Kasumi-1 (cell line): ENCODE measurements at places on chromosomes 6 and 20.

GRCh38 chr6:166633732-166634535 lies 6.9 kb upstream of the RPS6KA2 start:
- no peak for DNase-seq

- no peak for DNase-seq
These were observed 7.1 kb downstream of the CABLES2 start for GRCh38 chr20:62400021-62400420.

DNA sequence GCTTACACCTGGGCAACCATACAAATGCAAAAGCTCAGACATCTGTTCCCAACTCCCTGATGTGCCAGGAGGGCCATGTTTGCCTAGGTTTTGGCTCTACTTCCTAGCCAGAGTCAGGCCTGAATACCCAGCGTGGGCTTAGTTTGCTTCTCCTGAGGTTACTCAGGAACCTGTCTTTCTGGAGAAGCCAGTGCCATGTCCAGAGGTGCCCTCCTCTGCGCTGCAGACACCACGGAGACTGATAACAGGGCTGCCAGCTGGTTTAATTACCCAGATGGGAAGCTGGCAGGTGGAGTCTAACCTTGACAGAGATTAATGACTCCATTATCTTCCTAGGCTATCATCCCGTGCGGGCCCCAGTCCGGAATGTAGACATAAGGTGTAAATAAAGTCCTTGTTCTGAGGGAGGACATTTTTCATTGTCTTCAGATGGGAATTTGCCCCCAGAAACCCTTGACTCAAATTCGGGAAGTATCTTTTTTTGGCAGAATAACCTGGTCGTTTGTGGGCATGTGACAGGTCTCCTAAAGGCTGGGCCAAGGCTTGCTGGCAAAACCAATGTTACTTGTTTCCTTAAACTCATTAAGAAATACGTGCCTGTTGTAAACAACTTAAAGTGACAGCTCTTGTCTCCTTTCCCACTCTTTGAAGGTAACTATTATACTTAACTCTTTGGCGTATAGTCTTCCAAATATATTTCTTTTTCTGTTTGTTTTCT lies 29.2 kb upstream of the ZNFX1 start:
- DNase-seq = no peak

GRCh38 chr20:47156301-47157137 lies 200.0 kb downstream of the ZMYND8 start:
- no peak for DNase-seq

DNA sequence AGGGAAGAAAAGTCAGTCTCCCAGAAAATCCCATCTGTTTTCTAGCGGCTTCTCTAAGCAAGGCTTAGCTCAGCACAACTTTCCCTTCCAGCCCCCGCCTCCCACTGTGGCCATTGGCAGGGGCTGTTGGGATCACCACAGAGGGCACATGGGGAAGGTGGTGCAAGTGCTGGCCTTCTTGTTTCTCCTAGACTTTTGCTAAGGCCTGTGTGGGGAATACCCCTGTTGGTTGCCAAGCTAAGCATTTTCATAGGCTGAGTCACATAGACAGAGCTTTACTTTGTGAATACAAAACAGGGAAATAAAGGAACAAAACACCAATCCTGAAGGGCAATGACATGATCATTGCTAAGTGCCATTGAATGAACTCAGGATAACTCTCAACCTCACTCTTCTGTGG lies 32.4 kb upstream of the TIAM2 start:
- no peak for DNase-seq

DNA sequence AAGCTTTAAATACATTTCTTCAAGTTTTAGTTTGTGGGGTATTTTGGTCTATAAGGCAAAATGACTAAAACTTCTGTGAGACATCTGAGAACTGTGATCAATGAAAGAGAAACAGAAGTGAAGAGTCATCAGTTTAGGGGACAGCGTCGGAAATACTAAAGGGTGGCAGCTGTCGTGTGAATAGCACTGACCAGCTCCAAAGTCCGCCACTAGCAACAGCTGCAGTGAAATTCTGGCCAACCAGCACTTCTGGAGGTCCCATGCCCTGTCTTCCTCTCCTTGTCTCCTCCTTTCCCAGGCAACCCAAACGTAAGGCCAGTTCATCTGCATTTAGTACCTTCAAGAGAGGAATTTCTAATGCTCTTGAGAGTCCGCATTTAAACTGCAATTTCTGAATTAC lies 87.5 kb downstream of the DACT2 start:
- DNase-seq = no peak

DNA sequence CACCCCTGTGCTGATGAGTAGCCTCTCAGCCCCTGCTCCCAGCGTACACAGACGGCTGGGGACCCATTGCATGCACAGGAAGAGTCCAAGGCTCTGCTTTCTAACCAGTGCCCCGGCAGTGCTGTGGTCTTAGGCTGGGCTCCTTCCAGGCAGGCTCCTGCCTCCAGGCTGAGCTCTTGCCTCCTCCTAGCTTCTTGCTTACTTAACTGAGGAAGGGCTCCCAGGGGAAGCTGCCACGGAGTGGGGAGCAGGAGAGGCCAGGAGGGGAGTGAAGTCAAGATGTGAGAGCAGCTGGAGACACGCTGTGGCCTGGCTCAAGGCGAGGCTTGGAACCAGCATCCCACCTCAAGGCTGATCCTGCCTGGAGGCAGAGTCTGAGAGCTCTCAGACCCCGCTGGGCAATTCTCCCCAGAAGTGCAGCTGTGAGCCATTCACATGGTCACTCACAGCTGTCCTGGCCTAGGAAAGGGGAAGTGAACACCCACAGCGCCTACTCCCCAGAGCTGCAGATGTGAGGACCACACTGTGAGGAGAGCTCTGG lies 141.0 kb downstream of the TBXT start:
- no peak for DNase-seq

DNA sequence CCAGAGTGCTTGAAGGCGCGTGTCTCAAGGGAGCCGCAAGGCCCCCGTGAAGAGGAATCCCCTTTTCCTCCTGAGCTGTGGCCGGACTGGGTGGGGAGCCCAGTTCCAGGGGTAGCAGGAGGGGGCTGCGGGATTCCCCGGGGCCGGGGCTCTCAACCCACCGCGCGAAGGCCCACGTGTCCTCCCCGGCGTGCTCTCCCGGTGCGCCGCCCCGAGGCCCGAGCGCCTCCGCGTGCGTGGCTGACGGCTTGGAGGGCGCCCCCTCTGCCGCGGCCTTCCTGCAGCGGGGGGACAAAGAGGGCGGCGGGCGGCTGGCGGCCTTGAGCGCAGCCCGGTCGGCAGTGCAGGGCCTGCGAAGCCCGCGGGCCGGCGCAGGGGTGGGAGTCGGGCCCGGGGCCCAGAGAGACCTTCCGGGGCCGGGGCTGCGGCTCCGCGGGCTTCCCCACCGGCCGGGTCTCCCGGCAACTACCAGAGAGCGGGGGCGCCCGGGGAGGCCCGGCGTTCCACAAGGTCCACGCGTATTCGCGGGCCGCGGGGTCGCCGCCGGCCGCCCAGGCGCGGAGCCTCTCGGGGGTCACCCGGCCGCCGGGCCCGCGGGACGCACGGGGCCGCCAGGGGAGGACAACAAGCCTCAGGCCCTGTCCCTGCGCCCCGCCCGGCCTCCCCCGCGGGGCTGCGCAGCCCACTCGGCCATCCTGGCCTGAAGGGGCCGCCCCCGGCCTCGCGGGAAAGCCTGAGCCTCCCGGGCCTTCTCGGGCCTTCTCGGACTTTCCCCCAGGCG lies at the start of gene FAM217A:
Gene FAM217A (minus strand): TSS at position 447 of the 781 bp plus-strand sequence. CDS start 1,723 bp downstream, outside the sequence.
- DNase-seq = no peak

DNA sequence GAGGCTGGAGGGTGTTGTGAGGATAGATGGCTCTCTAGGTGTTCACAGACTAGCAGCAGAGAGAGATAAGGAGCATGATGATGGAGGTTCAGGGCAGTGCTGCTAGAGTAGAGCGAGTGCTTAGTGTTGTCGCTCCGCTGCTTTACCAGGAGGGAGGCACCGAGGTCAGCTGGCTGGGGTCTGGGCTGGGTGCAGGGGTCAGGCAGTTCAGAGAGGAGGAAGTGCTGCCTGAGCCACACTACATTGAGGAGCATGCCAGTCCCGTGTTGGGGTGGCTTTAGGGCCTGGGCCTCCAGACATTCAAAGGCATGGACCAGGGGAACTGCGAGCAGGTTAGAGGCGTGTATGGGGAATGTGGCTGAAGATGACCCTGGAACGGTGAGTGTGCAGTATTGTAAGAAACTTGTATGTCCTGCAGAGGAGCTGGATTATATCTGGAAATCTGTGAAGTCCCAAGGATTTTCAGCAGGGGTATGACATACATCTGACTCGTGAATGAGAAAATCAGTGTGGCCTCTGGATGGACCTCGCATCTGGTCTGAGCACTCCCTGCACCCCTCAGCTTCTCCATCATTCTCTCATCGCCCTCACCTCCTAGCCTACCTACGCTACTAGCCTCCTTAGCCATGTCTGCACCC lies 66.9 kb downstream of the IGF2R start:
- no peak for DNase-seq

DNA sequence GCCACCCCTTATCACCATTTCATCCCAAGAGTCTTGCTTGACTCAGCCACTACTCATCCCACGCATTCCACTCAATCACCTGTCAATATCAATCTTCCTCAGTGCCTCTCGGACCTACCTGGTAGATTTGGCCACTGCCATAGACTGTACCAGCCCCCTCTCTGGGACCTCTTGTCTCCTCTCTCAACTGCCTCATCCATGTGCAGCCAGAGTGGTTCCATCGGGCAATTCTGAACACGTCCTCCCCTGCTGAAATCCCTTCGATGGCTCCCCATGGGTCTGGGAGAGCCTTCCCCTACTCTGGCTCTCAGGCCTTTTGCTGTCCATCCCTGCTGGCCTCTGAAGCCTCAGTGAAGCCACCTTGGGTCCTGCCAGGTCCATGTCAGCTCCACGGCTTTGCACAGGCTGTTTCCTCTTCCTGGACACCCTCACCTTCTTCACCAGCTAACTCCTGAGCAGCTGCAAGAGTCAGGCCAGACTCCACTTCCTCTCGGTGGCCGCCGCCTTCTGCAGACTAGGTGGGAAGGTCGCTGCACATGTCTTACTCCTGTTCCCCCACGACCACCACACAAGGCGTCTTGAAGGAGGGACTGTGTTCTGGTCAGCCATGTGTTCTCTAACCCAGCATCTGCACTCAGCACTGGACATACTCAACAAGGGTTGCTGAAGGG lies 120.4 kb downstream of the TOX2 start:
- DNase-seq = no peak

GRCh38 chr6:136149311-136149710 lies 100.8 kb downstream of the MTFR2 start:
- no peak for DNase-seq

DNA sequence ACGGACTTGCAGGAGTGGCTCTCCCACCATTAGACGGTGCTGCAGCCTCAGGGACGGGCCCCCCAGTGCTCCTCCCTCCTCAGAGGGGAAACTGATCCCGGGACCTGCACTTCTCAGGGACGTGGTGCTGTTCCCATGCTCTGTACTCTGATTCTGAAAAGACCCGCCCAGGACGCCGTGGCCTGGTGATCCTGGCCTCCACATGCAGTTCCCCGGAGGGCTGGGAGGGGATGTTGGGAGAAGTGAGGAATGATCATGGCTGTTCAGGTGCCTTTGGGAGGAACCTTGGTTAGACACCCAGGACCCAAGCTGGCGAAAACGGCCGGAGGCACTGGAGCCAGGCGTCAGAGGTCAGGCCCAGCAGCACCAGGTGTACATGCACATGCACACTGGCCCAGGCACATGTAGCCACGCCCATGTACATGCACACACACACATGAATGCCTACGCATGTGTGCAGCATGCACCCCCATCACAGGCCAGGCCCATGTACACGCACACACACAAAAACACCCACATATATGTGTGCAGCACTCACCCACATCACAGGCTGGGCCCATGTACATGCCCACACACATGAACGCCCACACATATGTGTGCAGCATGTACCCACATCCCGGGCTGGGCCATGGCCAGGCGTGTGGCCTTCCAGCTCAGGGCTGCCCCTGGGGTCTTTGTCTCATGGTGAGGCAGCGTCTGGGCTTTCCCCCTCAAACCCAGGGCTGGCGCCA lies 52.6 kb upstream of the DACT2 start:
- no peak for DNase-seq

GRCh38 chr6:48068278-48069251 lies 42.4 kb downstream of the PTCHD4 start:
- no peak for DNase-seq

GRCh38 chr20:39623584-39624234 lies 661.6 kb downstream of the DHX35 start:
- no peak for DNase-seq

DNA sequence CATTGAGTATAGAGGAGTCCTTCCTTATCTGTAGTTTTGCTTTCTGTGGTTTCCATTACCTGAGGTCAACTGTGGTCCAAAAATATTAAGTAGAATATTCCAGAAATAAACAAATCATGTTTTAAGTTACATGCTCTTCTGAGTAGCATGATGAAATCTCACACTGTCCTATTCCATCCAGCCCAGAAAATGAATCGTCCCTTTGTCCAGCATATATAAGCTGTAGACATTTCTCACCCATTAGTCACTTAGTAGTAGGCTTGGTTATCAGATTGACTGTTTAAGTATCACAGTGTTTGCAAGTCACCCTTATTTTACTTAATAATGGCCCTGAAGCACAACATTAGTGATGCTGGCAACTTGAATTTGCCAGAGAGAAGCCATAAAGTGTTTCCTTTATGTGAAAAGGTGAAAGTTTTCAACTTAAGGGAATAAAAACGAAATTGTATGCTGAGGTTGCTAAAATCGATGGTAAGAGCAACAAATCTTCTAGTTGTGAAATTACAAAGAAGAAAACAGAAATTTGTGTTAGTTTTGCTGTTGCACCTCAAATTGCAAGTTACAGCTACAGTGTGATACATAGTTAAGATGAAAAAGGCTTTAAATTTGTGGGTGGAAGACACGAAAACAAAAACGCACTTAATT lies 198.6 kb upstream of the SIM1 start:
- no peak for DNase-seq

- peak; percentile 54 for DNase-seq
These were observed at the start of gene DNAAF9 for GRCh38 chr20:3407040-3407770. TSS of gene DNAAF9 (minus strand) at chr20:3407669. CDS start at chr20:3407557, 112 bp downstream.
